ENCODE measurements at places on chromosomes 7 and 10.

DNA sequence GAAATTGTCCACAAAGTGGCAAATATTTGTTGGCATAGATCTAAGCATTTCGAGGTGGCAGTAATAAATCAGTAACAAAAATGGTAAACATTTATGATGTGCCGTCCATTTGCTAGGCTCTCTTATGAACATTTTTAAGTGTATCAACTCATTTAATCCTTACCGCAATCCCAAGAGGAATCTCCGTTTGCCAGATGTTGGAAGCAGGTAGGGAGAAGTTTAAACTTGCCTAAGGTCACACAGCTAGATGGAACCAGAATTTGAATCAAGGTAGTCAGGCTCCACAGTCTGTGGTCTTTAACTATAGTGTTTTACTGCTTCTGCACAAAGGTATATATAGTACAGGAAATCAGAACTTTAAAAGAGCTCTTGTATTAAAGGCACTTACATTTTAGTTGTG, 2.6 kb downstream of the MKLN1 start:
- DNase-seq = no peak

- DNase-seq = no peak
Measured at GRCh38 chr7:49371771-49372170, 401.7 kb upstream of the VWC2 start.

DNA sequence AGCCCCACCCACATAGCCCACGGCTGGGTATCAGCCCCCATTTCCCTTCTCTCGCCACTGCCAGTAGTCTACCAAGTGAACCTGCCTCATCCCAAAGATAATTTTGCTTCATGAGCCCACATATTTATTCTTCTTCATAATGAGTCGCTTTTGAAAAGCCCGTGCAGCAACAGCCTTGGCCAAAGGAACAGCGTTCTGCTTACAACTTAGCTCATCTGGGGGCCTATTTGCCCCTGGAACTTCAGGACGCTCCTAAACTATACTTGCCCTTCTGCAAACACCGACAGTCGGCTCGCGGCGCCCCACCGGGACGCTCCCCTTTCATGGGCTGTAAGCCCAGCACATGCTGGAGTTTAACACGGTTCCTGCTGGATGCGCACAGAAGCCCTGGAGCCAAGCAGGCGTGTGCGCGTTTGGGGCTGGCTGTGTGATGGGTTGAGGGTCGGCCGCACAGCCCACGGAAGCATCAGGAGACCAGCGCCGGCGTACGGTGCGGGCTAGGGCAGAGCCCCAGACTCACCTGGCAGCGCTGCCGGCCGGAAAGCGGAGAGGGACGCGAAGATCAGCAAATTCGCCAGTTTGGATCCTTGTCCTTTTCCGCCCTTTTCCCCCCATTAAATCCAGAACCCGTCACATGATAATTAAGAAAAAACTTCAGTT, 370 bp downstream of the TMEM60 start:
- no peak for DNase-seq

DNA sequence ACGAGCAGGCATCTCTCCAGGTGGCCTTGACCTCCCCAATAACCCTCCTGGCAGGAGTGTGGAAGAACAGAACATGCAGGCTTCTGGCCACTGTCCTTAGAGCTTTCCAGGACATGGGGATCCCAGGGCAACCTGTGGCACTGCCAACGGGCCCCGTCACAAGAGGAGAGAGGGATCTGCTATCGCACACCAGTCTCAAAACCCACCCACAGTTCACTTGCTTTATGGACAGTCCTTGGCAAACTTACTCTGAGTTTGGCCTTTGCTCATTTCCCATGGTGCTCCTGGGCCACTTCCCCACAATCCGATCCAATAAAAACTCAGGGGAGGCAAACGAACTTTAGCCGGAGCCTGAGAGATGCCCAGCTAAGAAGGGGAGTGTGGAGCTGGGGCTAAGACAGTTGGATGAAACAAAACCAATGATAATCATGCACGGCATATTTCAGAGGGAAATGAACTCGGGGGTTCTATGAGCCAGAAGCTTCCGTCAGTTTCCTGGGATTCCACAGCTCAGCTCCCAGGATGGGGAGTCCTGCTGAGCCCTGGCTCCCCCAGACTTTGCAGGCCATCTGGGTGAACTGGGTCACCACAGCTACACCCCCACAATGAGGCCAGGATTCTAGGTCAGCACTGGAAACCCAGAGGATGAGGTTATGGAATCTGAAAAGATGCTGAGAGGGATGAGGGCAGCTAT, 158.4 kb downstream of the NEURL1 start:
- no peak for DNase-seq

DNA sequence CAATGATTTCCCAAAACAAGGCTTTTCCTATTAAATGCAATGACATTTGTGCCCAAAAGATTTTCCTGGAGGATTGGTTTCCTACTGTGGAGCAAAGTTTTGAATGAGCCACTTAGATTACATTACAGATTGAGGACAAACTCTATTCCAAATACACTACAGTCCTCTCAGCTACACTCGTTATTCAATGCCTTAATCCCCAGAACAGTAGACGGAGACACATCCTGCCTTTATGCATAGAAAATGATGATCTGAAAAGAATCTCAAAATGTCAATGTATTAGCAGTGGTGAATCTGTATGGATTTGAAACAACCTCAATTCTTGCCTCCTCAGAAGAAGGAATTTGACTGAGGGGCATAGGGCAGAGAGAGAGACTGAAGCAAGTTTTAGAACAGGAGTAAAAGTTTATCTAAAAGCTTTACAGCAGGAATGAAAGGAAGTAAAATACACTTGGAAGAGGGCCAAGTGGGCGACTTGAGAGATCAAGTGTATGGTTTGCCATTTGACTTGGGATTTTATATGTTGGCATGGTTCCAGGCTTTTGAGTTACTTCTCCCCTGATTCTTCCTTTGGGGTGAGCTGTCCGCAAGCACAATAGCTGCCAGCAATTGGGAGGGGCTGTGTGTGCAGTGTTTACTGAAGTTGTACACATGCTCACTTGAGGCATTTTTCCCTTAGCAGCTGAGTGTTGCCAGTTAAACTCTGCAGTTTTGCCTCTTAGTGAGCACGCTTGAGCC, 891.9 kb upstream of the MBL2 start:
- DNase-seq = no peak

DNA sequence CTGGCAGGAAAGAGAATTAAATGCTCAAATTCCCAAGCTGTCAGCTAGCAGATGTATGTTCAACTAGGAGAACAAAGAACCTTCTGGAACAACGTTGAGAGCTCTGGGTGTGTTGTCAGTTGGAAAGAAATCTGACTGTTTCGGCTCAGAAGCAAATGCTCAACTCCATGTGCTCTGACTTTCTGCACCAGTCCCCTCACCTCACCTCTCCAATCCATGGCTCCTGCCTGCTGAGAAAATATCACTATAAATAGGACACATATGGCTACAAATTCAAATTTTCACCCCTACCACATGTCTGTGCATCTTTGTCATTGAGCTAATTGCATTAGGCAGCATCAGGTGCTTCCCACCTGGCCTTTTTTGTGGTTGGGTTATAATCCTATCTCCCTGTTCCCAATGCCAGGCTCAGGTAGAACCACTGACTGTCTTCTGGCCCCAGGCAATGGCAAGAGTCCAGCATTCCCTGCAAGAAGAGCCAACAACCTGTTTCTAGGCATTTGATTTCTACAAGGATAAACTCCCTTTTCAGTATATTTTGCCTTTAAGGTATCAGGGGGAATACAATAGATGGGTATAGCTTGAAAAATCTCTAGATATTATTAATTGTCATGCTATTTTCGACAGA, 142.6 kb upstream of the LSM8 start:
- DNase-seq = no peak

DNA sequence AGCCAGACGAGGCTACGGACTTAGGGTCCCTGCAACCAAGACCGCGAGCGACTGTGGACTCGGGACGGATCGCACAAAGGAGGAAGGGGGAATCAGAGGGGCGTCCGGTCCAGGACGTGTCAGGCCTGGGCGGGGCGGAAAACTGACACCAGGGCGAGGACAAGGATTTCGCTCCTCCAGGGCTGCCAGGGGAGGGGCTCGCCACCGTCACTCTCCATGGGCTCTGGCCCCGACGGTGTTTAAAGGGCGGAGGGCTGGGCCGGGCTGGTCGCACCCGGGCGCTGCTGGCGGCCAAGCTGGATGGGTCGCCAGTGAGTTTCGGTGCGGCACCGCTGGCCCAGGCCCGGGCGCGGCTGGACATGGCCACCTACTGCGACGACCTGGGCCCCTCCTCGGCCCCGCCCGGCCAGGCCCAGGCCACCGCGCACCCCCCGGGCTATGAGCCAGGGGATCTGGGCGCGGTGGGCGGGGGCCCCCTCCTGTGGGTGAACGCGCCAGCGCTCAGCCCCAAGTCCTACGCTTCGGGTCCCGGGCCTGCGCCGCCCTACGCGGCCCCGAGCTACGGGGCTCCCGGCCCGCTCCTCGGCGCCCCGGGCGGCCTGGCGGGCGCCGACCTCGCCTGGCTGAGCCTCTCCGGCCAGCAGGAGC, at the start of gene FOXI2:
Gene FOXI2, plus strand, starts transcription at position 271 of the 648 bp plus-strand sequence. Its CDS starts 89 bp downstream, at position 360.
- no peak for DNase-seq

DNA sequence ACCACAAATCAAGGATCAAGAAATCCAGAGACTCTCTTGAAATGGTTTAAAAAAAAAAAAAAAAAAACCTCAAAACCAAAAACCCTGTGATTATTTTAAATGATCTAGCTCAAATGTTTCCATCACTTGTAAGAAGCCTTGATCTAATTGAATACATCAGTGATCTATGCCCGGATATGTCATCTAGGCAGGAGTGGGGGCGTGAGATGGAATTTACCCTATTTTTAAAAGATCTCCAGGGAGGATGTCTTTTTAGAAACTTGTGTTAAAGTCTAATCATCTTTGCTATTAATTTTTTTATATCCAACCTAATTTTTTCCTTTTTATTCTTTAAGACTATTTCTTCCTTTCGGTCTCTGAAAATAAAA, 101.4 kb upstream of the PDLIM1 start:
- no peak for DNase-seq
